Large intestine (tissue), 12 donors: ENCODE measurements at places on chromosomes 7 and 10.

GRCh38 chr7:11726001-11726793 is 105.8 kb downstream of the THSD7A start:
- H3K36me3 ChIP-seq = no peaks in the 10 kb centered on the region
- H3K4me3 ChIP-seq = no peak overlapping the region
- H3K27ac ChIP-seq = no peak overlapping the region
- H3K4me1 ChIP-seq = no peaks in the 10 kb centered on the region
- no peak for DNase-seq

- no peak for DNase-seq
- H3K4me1 ChIP-seq = no peaks in the 10 kb centered on the region
- H3K27ac ChIP-seq = no peak overlapping the region
- no peaks in the 10 kb centered on the region for H3K27me3 ChIP-seq
Observed at GRCh38 chr10:23557777-23558176, 118.9 kb downstream of the OTUD1 start.

GRCh38 chr10:69715156-69715898 is 85.3 kb downstream of the FAM241B start:
- no peak overlapping the region for H3K27ac ChIP-seq
- no peak for DNase-seq
- H3K4me1 ChIP-seq = no peaks in the 10 kb centered on the region
- H3K27me3 ChIP-seq = no peaks in the 10 kb centered on the region
- H3K36me3 ChIP-seq = no peaks in the 10 kb centered on the region

DNA sequence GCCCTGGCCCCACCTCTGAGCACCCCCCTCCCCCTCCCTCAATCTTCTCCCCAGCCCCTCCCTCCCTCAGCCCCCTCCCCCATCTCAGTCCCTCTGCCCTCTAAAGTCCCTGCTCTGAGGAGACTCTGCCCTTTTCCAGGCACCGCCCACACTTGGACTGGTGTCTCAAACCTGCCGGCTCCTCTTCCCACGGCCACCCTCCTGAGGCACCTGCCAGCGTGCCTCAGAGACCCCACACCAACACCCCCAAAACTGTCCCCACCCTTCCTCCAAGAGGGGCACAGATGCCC is 34.6 kb upstream of the HSPB1 start:
- no peaks in the 10 kb centered on the region for H3K36me3 ChIP-seq
- H3K27ac ChIP-seq = no peak overlapping the region
- peaks cover 58% of the 10 kb centered on the region for H3K27me3 ChIP-seq
- DNase-seq = no peak
- peaks cover 3% of the 10 kb centered on the region for H3K4me1 ChIP-seq

DNA sequence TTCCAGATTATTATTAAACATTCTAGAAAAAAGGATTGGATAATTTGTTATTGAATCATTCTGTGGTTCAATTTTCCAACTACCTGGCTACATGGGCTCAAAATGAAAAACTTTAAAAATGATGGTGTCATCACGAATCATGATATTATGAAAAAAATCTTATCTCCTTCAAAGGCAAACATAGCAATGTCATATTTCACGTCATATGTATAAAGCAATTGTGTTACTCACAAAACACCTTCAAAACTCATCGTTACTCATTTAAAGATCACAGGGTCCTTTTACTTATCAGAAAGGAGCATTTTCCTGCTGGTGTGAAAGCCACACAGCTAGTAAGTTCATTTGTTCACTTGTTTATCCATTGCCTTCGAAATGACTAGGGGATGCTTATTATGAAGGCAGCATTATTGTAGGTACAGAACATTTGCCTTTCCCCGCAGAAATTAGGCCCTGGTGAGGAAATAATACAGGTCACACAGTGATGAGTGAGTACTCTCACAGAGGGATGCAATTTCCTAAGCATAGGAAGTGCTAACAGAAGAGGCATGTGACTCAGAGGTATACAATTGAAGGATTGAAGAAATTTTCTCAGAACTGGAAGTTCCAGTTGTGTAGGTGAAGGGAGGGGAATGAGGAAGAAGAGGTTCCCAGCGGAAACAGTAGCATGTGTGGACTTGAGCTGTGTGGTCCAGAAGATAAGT is 478.7 kb downstream of the INHBA start:
- DNase-seq = no peak
- H3K4me1 ChIP-seq = no peaks in the 10 kb centered on the region
- H3K27me3 ChIP-seq = no peaks in the 10 kb centered on the region
- H3K27ac ChIP-seq = no peak overlapping the region

DNA sequence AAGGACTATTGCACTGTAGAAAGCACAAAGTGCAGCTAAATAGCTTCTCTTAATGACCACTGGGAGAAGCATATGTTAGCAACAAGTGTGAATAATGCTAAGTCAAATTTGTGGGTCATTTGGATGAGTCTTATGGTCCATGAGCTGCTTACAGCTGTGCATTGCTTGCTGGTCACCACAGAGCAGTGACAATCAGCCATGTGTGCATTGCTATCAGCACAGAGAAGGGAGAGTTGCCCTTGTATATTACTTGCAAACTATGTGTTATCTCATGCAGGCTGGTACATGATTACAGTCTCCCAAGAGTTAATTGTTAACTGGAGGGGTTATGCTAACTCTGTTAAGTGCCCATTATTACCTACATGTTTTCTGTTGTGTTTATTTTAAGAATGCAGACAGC is 25.7 kb downstream of the MRPS33 start:
- no peak overlapping the region for H3K27ac ChIP-seq
- no peaks in the 10 kb centered on the region for H3K27me3 ChIP-seq
- H3K4me1 ChIP-seq = peaks cover 18% of the 10 kb centered on the region
- DNase-seq = peak; percentile 73

DNA sequence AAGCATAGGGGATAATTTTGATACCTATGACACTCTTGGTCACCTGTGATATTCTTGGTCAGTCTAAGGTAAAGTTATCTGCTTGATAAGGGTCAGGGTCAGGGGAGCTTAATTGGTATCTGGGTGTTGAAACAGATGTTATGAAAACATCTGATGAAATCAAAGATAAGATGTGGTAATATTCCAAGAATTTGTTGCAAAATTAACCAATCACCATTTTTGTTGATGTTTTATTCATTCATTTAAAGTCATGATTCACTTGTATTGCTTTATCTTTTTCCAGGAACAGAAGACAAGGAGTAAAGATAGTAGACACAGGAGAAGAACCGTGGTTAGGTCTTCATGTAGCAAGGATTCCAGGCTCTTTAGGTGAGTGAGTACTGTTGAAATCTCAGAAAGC is 103.1 kb downstream of the SEMA3C start:
- no peak overlapping the region for H3K27ac ChIP-seq
- no peak for DNase-seq
- no peak overlapping the region for H3K4me3 ChIP-seq
- no peaks in the 10 kb centered on the region for H3K36me3 ChIP-seq

DNA sequence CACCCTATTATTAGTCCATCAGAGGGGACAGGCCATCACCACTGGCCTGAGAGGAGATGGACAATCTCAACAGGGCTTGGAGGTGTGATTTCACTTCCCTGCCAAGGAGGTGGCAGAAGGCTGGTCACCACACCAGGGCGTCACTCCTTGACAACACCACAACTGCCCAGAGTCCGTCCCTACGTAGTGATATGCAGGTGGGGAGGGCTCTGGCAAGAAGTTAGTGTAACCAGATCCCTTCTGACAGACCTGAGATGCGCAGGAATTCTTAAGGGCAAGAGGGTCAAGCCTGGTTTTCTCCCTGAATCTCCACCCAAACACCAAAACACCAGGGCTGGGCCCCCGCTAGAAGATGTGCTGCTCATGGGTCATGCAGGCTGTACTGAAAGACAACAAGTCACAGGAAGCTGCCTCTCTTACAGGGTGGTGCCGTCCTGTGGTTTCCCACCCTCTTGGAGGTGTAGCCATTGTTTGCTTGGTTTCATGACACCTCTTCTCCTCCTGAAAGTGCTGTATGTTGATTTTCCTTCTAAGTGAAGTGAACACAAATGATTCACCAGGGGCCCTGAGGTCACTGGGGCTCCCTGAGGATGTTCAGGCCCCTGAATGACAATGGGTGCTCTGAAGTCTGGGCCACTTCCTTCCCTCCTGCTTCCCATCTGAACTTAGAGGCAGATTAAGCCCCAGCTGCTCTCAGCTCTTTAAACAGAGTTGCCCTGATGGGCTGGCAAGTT is 27.1 kb downstream of the ATXN7L1 start:
- H3K27ac ChIP-seq = no peak overlapping the region
- no peak for DNase-seq
- no peaks in the 10 kb centered on the region for H3K27me3 ChIP-seq
- no peak overlapping the region for H3K4me3 ChIP-seq
- peaks cover 5% of the 10 kb centered on the region for H3K36me3 ChIP-seq

GRCh38 chr7:152523916-152524315 is 88.1 kb upstream of the KMT2C start:
- DNase-seq = no peak
- H3K27ac ChIP-seq = no peak overlapping the region
- no peaks in the 10 kb centered on the region for H3K36me3 ChIP-seq
- H3K4me1 ChIP-seq = no peaks in the 10 kb centered on the region
- H3K27me3 ChIP-seq = no peaks in the 10 kb centered on the region
- no peak overlapping the region for H3K4me3 ChIP-seq

DNA sequence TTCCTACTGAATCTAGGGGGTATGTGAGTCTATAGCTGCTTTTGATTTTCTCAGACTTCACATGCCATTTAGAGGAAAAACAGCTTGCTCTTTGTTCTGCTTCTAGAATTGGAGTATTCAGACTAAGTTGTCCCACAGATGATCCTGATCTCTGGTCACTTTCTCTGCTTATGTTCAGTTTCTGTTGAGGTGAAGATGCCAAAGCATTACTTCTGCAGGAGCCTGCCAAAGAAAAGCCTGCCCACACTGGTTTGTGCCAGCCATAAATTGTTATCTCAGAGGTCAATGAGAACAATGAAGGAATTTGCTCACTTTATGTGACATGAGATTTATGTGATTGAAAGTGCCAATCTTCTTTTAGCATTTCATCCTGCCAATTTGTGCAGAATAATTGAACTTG is 163.6 kb downstream of the CDK14 start:
- peaks cover 4% of the 10 kb centered on the region for H3K4me1 ChIP-seq
- no peak overlapping the region for H3K27ac ChIP-seq
- no peaks in the 10 kb centered on the region for H3K27me3 ChIP-seq
- no peaks in the 10 kb centered on the region for H3K36me3 ChIP-seq
